ENCODE measurements at places on chromosomes 5 and 9.

DNA sequence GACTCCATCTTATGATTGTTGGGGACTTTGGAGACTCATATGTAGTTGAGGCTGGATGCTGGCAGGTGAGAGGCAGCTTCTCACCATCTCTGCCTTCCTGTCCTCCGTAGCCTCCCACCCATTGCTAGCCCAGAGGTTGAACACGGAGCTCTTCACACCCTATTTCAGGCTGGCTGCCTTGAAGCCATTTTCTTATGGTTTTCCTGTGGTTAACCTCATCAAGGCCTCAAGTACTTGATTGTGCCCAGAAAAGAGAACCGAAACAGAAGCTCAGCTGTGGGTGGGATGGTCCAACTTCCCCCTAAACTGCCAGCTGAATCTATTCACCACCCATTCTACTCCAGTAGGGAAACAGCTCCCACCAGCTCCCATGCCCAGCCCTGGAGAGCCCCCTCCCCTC, 102.9 kb downstream of the LIFR start:
- DNase-seq: no peak

DNA sequence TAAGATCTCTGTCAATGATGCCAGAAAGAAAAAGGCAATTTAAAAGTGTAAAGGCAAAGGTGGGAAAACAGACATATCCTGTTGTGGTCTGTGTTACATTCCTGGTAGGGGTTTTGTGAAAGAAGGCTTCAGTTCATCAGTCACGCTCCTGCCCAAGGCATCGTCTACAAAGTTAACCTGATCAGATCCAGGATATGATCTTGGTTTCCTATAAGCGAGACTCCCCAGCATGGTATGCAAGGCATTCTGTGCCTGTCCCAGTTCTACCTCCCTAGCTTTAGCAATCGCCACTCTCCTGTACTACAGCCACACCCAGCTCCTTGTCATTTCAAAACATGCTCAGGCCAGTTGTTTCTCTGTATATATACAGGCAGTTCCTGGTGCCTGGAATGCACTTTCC, 58.0 kb upstream of the PTPN3 start:
- DNase-seq: peak; percentile 5

DNA sequence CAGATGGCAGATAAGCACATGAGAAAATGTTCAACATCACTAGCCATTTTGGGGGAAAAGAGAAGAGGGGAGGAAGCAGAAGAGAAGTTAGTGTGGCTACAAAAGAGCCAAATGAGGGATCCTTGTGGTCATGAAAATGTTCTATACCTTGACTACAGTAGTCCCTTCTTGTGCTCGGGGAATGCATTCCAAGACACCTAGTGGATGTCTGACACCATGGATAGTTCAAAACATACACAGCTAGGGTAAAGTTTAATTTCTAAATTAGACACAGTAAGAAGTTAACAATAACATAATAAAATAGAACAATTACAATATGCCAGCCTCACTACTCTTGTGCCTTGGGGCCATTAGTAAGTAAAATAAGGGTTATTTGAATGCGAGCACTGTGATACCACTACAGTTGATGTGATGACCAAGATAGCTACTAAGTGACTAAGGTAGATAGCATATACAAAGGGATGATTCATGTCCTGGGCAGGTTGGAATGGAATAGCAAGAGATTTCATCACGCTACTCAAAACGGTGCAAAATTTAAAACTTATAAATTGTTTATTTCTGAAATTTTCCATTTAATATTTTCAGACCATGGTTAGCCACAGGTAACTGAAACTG, 344.1 kb downstream of the NR2F1-AS1 start:
- no peak for DNase-seq

- no peak for DNase-seq
Measured at GRCh38 chr9:93136011-93136440, 2.0 kb upstream of the NINJ1 start.

- DNase-seq: no peak
Measured at GRCh38 chr5:126472538-126472889, 49.3 kb downstream of the GRAMD2B start.

Data from adipocyte (in vitro differentiated cells).